ENCODE measurements at places on chromosomes 3 and 15.
A peak's percentile ranks its signal among the peaks of the same experiment; 100 is the strongest.

GRCh38 chr3:33597257-33597689 lies 120.8 kb downstream of the CLASP2 start:
- DNase-seq: no peak

DNA sequence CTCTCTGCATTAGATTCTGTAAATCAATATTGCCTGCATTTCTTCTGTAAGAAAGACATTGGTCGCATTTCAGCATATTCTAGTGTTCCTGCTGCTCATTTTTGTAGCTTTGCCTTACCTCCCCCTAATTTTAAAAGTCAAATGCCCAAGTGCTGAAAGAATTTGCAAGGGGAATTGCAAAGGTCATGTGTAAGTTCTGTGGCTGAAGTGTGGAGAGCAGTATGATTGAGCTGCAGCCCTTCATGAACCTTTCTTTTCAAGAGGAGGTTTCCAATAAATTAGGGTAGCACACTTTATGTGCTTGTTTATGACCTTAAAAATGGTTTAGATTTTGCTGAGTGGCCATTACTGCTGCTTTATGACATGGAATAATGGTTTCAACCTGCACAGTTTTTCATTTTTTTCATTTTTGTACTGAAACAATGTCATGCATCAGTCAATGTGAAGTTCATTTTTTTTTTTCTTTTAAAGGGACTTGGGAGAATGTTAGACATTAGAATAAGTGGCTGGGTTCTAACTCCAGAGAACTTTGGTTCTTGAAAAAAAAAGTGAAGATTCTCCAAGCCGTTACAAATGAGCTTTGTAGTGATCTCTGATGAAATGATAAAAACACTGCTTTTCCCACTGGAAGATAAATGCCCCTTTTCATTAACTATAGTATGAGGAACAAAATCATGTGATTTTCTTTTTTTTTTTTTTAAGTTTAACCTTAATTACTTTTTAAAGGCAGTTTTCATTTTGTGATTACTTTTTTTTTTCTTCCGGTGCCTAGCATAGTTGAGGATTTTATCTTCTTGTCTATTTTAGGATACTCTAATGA lies 99.6 kb downstream of the MITF start:
- no peak for DNase-seq

DNA sequence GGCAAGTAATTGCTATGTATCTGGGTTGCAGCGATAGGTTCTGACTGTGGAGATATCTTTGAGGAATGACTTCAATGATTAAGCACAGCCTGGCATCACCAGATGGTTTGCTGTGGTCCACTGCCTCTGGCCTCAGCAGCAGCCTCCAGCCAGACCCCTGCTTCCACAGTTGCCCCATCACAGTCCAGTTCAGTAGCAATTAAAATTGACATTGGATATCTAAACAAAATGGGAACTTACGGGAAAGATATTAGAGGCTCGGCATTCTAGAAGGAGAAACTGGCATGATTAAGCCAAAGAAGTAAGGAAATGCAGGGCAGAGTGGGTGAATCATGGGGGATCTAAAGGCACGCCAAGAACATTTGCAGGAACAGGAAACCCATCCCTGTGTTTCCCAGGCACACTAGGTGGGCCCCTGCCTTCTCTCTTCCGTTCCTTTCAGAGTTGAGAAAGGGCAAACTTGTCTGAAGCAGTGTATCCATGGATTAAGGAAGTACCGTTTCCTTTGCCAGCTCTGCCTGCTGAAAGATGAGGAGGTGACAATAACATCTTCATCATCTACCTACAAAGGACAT lies 36.3 kb upstream of the SH3BP5 start:
- DNase-seq: no peak

DNA sequence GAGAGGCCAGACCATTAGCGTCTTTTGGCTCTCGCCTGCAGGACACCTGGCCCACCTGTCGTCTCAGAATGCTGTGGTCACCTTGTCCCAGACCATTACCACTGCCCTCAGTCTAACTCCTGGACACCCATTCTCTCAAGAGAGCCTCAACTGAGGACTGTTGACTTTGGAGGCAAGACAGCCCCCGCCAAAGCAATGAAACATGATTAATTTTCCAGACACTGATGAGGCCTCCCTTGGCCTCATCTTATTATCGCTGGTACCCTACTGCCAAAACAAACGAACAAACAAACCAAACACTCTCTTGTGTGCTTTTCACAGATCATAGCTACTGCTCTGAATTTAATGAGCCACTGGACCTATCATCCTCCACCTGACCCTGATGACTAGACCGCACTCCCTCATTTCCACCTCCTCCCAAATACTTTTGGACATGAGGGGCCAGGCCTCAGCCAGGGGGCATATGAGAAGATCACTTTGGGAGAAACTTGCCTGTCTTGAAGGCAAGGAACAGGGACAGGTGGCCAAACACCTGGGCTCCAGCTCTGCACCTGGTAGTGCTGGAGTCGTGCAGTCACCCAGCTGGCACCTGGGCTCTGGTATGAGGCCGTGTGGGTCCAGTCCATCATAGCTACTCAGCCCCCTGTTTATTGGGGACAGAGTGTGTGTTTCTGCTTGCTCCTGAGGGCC lies 27.6 kb downstream of the ALS2CL start:
- DNase-seq: peak; percentile 2

DNA sequence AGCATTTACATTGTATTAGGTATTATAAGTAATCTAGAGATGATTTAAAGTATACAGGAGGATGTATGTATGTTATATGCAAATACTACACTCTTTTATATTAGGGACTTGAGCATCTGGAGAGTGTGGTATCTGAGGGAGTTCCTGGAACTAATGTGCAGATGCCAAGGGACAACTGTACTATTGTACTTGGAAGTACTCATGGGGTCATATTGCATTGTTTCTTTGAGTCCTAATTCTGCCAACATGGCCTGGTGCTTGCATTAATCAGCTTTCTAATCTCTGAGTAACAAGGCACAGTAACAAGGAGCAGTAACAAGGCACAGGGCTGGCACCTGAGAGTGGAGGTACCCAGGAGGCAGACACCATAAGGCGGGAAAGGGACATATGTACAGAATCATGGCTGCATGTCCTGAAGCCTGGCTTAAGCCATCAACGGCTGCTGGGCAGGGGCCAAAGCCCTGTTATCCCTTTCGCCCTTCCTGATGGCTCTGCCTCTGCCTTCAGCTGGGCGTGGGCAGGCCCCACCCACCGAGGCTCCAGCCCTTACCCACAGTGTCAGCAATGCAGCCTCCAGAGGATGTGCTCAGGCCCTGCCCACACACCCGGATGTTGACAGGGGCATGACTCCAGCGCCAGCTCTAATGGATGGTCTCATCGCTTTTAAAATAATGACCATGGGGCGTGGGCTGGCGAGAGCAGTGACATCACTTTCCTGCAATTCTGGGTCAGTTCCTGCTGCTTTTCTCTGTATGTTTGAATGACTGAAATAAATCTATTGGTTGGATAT lies 22.9 kb downstream of the CEMIP start:
- DNase-seq: no peak

DNA sequence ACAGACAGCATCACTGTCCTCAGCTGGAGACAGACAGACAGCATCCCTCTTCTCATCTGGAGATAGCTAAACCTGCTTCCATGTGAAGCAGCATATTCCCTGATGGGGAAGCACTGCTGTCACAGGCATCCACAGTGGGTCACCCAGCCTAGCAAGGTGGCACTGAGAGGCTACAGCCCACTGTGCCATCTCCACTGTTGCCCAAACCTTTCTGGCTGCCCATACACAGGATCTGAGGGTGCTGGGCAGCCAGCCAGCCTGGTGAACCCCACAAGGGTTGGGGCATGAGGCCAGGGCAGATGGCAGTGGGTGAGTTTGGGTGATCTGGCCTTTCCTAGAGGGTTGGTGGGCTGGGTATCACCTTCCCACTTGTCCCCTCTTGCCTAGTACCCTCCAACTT lies 11.7 kb downstream of the CHST13 start:
- DNase-seq: no peak

- DNase-seq: no peak
Measured at GRCh38 chr3:119619094-119619493, 21.4 kb downstream of the PLA1A start.

DNA sequence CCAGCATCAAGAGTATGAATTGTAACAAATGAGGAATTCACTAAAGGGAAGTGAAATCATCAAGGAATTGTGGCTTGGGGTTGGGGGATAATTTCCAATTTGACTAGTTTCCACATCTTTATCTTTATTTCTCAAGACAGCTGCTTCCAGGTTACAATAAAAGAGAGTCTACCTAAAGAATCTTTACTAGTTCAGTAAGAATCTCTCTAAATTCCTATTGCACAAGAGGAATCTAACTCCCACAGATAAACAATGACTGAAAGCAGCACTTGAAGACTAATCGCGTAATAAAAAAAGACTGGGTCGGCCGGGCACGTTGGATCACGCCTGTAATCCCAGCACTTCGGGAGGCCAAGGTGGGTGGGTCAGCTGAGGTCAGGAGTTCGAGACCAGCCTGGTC lies 194.4 kb downstream of the KBTBD8 start:
- DNase-seq: no peak

GRCh38 chr3:172550347-172550943 lies 27.2 kb upstream of the TNFSF10 start:
- DNase-seq: no peak

DNA sequence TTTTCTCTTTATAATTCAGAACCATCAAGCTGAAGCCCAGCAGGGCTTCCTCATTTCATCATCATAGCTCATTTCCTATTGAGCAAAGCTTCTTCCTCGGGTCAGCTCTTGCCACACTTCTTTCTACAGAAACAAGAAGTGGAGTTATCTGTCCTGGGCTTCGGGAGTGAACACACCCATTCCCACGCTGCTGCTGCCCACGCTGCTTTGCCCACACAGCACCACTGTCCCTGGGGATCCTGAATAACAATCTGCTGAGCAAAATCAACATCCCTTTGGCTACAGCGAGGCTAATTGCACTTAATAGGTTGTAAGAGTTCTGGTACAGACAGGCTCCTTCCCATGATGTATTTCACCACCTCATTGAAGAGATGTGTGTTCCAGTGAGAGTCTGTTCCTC lies 23.7 kb downstream of the CEP19 start:
- no peak for DNase-seq

DNA sequence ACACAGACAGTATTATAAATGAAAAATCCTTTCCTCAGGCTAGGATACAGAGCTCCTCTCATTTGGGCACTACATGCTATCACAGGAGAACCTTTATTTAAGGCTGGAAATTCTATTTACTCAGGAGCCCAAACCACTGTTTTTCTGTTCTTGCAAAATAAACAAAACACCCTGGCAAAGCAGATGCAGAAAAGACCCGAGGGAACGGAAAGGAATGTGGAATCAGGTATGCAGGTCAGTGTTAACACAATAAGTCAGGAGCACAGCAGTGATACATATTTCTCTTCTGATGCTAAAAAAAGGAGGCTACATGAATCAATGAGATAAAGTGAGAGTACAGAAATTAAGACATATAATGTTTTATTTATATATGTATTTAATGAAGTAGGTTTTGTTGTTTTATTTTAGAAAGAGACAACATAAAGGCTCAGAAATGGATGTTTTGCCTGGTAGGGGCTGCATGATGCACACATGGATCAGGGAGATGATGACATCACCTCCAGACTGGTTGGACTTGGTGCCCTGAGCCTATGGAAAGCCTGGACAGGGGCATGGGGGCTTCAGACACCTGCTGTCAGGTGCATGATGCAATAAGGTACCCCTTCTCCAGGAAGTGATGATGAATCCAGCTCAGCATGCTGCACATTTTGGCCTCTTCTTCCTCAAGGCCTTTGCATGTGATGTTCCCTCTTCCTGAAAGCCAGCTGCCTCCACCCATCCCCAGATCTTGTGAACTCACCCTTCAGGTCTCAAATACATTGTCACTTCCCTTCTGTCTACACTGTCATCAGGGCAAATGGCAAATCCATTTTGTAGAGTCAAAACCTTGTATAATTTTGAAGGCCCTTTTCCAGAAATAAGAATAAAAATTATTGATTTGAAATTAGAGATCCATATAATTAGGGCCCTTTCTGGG lies 19.1 kb upstream of the RBP1 start:
- DNase-seq: no peak

- DNase-seq: peak; percentile 67
Measured at GRCh38 chr3:128335621-128336296, 130.9 kb downstream of the DNAJB8 start.

DNA sequence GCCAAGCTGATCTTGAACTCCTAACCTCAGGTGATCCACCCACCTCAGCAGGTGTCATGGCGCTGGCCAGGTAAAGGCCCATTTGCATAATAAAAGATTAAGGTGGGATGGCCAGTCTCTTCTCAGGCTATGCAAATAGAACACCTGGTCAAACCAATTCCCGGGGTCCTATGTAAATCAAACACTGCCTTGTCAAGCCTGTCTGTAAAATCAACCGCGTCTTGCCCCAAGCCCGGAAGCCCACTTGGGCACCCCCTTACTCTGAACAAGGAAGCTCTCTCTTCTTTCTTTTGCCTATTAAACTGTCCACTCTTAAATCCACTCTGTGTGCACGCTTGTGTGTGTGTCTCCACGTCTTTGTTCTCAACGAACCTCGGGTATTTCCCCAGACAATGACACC lies 13.0 kb upstream of the POC1A start:
- no peak for DNase-seq

DNA sequence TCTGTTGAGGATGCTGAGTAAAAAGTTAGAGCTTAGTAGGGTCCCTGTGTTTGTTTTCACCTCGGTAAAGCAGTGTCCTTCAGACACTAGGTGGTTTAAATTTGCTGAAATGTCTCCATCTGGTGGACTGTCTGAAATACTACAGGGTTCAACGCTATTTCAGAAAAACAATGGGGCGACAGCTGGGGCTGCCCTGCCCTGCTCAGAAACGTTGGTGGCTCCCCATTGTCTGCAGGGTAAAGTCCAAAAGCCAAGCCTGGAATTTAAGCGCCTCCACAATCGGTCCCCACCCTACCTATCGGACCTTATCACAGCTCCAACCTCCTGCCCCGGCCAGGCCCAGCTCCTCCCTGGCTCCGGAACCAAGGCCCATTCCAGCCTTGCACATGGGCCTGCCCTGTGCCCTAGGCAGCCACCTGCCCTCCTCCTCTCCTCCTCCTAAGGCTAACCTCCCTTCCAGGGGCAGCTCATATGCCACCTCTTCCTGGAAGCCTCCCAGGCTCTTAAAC lies 4.3 kb upstream of the TSEN2 start:
- peak; percentile 90 for DNase-seq

DNA sequence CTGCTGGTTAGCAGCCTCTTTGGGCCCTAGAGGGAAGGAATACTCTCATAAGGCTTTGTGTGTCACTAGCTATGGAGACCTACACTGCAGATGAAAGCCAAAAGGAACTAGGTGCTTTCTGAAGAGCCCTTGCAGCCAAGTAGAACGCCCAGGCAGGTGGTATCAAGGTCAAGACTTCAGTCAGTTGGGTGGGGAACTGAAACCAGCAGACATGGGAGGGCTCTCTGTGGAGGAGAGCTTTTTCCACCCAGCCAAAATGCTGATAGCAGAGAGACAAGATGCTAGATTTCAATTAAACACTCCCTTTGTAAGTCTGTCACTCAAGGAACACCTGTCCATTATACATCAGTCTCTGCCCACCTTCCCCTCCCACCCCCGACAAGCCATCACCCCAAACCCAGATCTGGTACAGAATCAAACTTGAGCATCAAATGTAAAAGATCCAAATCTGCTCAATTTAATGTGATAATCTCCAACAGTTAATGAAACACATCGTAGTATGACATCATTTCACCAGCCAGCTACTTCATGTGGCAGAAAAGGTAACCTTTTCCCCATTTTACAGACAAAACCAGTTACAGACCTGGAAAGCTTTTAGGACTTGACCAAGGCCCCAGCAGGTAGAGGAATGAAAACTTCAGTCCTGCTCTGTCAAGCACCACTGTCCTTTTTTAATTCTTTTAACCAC lies 14.6 kb downstream of the MRPS25 start:
- no peak for DNase-seq

GRCh38 chr15:40060236-40060961 lies 21.4 kb upstream of the SRP14 start:
- no peak for DNase-seq

- peak; percentile 17 for DNase-seq
Measured at GRCh38 chr3:141878817-141879216, 2.4 kb downstream of the ATP1B3 start.
